ENCODE measurements at places on chromosomes 16 and 17.

DNA sequence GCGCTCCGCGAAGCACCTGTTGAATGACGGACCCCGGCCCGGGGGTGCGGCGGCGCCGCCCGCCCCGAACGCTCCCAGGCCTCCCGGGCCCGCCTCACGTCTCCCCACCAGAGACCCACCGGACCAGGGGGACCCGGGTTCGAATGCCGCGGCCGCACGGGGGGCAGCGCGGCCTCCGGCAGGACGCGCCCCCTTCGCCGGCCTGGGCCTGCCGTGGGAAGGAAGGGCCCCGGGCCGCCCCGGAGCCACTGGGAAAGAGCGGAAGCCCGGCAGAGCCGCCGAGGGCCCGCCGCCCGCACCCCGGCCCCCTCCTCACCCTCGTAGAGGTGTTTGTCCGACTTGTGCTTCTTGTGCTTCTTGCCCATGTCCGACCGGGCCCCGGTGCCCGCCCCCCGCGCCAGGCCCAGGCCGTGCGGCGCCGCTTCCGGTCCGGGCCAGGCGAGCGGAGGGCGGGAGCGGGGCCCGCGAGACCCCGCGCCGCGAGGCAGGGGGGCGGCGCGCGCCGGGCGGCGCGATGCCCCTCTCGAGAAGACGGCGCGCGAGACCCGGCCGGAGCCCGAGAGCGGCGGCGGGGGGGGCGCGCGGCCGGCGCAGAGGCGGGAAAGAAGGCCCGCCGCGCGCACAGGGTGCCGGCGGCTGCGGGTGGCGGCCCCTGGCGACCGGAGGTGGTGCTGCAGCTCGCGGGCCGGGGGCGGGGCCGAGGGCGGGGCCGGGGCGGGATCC lies at the start of gene BRD7:
BRD7 (minus strand) TSS at position 579 of the 723 bp plus-strand sequence; CDS start at position 365, 214 bp downstream.
- DNase-seq = peak; percentile 61

DNA sequence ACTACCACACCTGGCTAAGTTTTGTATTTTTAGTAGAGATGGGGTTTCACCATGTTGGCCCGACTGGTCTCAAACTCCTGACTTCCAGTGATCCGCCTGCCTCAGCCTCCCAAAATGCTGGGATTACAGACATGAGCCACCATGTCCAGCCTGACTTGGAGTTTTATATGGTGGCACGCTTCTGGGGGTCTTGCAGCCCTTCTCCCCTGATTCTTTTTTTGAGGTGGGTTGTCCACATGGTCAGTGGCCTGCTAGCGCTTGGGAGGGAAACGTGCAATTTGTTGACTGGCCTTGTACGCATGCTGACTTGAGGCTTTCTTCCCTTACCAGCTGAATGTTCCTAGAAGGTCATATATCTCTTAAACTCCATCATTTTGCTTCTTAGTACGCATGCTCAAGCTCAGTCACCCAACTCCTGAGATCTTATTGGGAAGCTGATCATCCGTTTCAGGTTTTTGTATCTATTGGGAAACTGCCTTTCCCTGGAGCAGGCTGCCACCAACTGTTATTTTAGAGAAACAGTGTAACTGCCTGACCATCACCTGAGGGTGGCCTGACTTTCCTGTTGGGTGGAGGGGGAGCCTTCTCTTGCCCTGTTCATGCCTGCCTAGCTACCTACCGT lies 13.7 kb upstream of the LDHD start:
- DNase-seq = no peak

DNA sequence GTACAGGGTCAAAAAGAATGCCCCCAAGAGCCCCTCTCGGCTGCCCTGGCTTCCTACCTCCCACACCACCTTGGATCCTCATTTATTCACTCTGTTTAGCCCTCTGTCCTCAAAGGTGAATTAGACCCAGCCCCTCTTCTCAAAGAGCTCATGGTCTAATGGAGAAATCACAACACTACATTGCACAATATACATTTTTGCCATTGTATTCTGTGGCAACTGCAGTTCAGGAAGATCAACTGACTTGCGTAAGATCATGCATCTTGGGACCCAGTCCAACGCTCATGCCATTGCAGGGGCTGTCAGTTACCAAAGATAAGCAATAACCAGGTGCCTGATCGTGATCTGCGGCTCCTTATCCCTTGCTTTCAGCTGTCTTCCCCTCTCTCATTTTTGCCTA lies 1.4 kb downstream of the KRT38 start:
- no peak for DNase-seq

DNA sequence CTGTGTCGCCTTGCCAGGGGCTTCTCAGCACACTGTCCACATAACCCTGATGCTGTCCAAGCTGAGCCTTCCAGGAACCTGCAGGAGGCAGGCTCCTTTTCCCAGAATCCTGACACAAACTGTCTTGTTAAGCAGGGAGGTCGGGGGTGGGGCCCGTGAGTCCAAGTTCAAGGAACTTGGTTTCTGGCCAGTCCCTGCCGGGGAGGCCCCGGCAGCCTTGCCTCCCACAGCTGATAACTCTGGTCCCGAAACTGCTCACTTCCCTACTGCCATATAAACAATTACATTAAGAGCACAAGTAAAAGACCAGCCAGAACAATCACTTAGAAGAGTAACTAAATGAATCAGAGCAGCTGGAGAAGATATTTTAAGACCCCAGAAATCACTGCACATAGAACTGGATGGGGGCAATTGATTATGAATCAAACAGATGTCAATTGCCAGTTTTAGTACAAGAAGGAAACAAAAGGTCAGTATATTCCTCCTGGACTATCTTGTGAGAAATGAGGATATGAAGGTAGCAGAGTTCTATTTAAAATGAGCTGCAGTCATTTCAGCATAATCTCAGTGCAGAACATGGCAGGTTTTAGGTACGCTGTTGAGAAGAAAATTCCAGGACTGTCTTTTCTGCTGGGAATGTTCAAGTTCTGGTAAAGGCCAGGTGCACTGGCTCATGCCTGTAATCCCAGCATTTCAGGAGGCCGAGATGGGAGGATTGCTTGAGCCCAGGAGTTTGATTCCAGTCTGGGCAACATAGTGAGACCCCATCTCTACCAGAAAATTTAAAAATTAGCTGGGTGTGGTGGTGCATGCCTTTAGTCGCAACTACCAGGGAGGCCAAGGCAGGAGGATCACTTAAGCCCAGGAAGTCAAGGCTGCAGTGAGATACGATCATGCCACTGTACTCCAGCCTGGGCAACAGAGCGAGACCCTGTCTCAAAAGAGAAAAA lies 169.8 kb downstream of the PITPNC1 start:
- DNase-seq = peak; percentile 59

DNA sequence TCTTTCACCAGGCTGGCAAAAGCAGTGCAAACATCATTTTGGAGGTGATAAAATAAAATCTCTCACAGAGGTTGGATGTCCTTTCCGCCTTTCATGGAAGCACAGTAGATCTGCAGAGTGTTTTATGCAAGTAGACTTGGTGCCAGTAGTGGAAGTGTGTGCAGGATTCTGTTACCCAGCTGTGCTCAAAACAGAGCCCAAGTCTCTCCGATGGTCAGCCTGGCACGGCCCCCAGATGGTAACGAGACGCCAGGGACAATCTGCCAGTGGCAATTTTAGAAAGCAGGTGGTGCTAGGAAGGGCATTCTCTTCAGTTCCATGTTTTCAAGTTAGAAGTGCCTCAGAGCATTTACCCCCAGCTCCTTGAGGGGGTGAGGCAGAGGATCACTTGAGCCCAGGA lies 1.5 kb upstream of the MTHFSD start:
- no peak for DNase-seq

DNA sequence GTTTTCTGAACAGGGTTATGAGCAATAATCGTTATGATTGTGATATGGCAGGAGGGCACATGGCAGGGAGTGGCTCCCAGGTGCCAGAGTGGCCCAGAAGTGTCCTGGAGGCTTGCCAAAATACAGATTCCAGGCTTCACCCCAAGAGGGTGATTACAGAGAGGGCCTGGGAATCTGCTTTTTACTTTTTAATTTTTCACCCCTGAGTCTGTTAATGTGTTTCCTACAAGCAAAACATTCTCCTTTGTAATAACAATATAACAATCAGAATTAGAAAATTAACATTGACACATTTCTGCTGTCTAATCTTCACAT lies 212.4 kb downstream of the SNX29 start:
- no peak for DNase-seq

GRCh38 chr17:82374626-82375331 lies 3.2 kb downstream of the UTS2R start:
- DNase-seq = no peak

DNA sequence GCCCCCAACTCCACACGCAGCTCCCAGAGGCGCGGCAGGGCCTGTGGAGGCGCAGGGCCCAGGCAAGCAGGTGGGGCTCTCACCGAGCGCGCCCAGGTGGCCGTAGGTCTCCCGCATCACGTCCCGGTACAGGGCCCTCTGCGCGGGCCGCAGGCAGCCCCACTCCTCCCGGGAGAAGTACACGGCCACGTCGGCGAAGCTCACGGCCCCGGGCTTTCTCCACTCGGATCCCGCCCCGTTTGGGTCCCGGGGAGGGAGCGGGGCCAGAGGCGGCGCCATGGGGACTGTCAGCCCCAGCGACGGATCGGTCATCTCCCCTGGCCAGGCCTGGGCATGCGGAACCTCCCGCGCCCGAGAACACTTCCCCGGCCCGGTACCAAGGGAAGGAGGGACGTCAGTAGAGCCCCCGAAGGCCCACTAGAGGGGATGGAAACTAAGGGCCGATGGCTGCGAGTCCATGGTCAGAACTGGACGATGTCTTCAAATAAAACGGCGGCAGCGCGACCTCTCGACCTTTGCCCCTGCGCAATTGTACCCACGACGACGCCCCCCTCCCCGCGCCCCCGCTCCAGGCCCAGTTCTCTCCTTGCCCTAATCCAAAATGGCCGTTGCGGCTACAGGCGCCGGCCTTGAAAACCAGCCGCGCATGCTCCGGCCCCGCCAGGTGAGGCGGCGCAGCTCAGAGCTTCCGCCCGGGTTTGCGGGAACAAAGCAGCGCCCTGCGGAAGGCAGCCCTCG lies at the start of gene ZNF747:
ZNF747 (minus strand) TSS at position 491 of the 738 bp plus-strand sequence; CDS start at position 312, 179 bp downstream.
- peak; percentile 92 for DNase-seq

GRCh38 chr17:1511290-1511689 lies 5.1 kb downstream of the INPP5K start:
- no peak for DNase-seq

GRCh38 chr16:5066511-5066910 lies 755 bp upstream of the C16orf89 start:
- DNase-seq = no peak

GRCh38 chr16:11835891-11836649 lies 15.3 kb downstream of the RSL1D1 start:
- DNase-seq = no peak
